Mesothelial cell of epicardium (in vitro differentiated cells): ENCODE measurements at places on chromosomes 3 and 15.
A peak's percentile ranks its signal among the peaks of the same experiment; 100 is the strongest.

- no peaks in the 10 kb centered on the region for H3K4me1 ChIP-seq
- H3K4me3 ChIP-seq, result no peak overlapping the region
- H3K27me3 ChIP-seq, result peaks cover 54% of the 10 kb centered on the region
- H3K36me3 ChIP-seq, result no peaks in the 10 kb centered on the region
Measured at GRCh38 chr3:10688126-10688525, 127.9 kb upstream of the SLC6A11 start.

DNA sequence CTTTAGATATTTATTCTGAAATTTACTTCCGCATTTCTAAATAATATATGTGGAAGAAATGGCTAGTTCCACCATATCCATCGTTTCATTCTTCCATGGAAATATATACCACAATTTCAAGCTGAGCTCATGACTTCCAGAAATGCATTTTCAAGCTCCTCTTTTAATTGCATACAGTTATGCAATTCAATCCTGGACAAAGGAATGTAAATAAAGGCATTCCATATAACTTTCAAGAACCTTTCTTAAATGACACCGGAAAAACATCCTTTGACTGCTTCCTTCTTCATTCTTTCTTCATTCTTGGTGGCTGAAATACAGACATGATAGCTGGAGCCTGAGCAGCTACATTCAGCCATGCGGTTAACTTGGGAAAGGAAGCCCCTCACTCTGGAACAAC is 185.2 kb upstream of the GADL1 start:
- no peak overlapping the region for H3K27ac ChIP-seq
- H3K4me3 ChIP-seq, result no peak overlapping the region
- H3K27me3 ChIP-seq, result no peaks in the 10 kb centered on the region
- H3K36me3 ChIP-seq, result no peaks in the 10 kb centered on the region
- no peak for DNase-seq

DNA sequence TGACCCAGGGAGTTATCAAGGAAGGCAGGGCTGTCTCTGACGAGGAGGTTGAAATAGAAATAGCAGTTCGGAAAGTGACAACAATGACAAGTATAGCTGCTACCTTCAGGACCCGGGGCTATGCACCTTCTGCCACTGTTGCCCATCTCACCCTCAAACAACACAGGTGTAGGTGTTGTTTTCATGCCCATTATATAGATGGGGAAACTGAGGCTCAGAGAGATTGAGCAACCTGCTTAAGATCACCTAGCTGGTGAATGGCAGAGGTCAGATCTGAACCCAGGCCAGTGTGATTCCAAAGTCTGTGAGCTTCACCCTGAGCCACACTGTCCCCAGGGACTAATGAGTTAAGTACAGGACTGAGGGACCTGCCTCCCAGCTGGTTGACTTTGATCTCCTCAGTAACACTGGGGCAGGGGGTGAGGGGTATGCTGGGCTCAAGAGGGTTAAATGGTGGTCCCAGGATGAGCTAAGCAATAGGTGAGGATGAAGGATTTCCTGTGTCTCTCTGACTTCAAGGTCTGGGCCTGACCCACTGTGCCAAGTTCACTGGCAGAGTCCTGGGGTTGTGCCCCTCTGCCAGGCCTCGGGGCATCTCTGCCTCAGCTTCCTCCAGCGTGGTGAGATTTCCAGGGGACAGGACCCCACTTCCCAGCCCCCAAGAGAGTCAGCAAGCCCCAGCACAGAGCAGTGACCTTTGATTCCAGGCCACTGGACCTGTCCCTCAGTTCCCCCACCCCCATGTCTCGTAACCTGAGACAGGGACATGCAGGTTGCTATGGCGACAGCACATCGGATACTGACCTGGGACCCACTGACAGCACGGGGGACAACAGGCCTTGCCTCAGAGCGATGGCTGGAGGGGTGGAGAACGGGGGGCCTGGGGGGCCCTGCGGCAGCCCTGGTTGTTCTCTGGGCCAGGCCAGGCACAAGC is 35.0 kb downstream of the ATP2B2 start:
- no peak overlapping the region for H3K4me3 ChIP-seq
- no peak overlapping the region for H3K27ac ChIP-seq
- H3K4me1 ChIP-seq, result no peaks in the 10 kb centered on the region
- no peaks in the 10 kb centered on the region for H3K36me3 ChIP-seq
- no peak for DNase-seq
- H3K27me3 ChIP-seq, result peaks cover 73% of the 10 kb centered on the region

GRCh38 chr3:186492385-186492984 is 51.7 kb downstream of the CRYGS start:
- H3K4me1 ChIP-seq, result no peaks in the 10 kb centered on the region
- H3K4me3 ChIP-seq, result no peak overlapping the region
- H3K27ac ChIP-seq, result no peak overlapping the region
- H3K36me3 ChIP-seq, result no peaks in the 10 kb centered on the region
- DNase-seq, result no peak

DNA sequence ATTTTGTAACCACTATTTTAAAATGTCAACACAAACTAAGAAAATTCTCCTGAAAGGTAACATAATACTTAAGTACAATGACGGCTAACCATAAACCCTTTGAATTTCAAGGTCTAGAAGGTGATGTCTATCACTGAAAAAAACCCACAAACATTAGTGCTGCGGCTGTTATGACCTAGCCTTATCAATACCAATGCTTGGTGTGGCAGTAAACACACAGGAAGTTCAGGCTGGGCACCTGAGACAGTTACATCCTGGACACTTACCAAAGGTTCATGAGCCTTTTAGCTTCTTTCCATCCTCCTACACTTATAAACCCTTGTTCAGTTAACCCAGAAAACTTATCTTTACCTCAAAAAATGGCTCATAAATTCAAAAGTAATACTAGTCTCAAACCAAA is 5.8 kb downstream of the HSPBAP1 start:
- no peak for DNase-seq
- H3K4me1 ChIP-seq, result peaks cover 13% of the 10 kb centered on the region
- H3K27ac ChIP-seq, result no peak overlapping the region
- H3K27me3 ChIP-seq, result no peaks in the 10 kb centered on the region

GRCh38 chr15:37016231-37016630 is 84.1 kb downstream of the MEIS2 start:
- peaks cover 19% of the 10 kb centered on the region for H3K36me3 ChIP-seq
- H3K4me1 ChIP-seq, result peaks cover 74% of the 10 kb centered on the region
- no peak for DNase-seq
- H3K27ac ChIP-seq, result peak overlapping the region; percentile 92
- peak overlapping the region; percentile 20 for H3K4me3 ChIP-seq

- H3K4me1 ChIP-seq, result peaks cover 66% of the 10 kb centered on the region
- peak; percentile 63 for DNase-seq
- H3K27me3 ChIP-seq, result no peaks in the 10 kb centered on the region
- peak overlapping the region; percentile 96 for H3K27ac ChIP-seq
Measured at GRCh38 chr3:184592371-184593219, 31.0 kb downstream of the EPHB3 start.

DNA sequence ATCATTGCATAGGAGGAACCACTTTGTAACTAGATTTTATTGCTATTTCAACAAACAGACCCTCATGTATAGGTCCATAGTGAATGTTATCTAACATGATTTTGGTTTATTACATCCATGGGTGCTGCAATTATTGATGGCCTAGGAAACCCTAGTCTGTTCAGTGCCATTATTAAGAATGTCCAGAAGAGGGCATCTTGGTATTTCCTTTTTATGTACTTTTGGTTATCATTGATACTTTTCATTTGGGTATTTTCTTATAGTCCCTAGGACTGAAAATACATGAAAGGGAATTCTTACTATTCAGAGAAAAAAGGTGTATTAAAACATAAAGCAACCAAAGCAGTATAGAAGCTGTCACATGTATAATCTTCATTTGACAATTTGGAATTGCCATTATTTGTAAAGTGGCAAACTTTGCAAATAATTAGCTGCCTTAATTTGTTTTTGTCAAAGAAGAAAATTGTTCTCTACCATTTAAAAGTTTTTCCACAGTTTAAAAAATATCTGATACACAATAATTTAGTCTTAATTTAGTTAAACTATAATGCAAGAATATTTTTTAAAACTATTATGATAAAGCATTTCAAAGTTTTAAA is 48.7 kb downstream of the CNOT10 start:
- H3K36me3 ChIP-seq, result peaks cover 22% of the 10 kb centered on the region
- no peaks in the 10 kb centered on the region for H3K27me3 ChIP-seq
- no peak for DNase-seq
- H3K4me1 ChIP-seq, result no peaks in the 10 kb centered on the region
- no peak overlapping the region for H3K27ac ChIP-seq

DNA sequence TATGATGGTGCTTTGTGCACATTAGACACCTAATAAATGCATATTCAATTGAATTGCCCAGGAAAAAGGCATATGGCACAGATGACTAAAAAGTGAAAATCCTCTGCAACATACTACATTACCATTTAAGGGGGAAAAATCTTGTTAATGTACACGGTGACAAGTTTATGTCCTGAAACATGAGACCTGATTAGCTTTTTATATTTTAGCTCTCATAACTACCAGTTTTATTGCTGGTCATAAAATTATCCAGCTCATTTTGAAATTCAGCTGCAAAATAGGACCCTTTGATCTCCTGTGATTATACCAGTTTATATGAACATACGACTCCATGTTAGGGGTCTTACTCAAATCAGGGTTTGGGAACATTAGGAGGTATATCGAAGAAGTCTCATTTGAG is 684.6 kb upstream of the CCDC54 start:
- H3K36me3 ChIP-seq, result no peaks in the 10 kb centered on the region
- H3K4me3 ChIP-seq, result no peak overlapping the region
- peaks cover 15% of the 10 kb centered on the region for H3K4me1 ChIP-seq
- no peaks in the 10 kb centered on the region for H3K27me3 ChIP-seq
- no peak for DNase-seq
- H3K27ac ChIP-seq, result no peak overlapping the region

DNA sequence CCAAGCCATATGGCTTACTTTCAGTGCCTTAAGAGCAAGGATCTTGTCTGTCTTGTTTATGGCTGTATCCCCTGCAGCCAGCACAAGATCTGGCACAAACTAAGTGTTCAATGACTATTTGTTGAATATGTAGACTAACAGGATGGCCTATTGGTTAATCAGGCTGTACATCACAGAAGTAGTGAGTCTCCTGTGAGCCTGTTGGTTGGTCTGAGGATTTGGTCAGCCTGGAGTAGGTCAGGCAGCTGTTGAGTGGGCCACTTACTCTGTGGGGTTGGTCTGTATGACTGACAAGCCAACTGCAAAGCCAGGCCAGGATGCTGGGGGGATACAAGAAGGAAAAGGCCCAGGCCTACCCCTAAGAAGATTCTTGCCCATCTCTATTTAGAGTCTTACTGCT is 33.4 kb upstream of the CILP start:
- no peak for DNase-seq
- no peak overlapping the region for H3K4me3 ChIP-seq
- no peaks in the 10 kb centered on the region for H3K27me3 ChIP-seq
- peaks cover 17% of the 10 kb centered on the region for H3K36me3 ChIP-seq

DNA sequence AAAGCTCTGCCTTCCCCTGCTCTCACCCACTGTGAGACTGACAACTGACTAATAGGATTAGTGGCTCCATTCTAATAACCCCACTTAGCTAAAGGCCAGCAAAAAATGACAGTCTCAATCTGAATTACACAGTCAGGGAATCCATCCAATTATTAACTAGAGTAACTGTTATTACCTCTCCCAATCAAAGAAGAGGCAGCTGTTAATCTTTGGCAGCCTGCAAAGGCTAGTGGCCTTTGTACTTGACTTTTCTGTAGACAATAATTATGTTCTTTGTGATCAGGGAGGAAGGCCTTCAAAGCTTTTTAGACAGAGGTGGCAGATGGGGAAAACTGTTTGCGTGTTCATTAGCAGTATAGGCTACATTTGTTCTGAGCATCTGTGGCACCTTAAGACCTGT is 177.7 kb downstream of the ISL2 start:
- H3K27me3 ChIP-seq, result no peaks in the 10 kb centered on the region
- no peak overlapping the region for H3K4me3 ChIP-seq
- no peaks in the 10 kb centered on the region for H3K4me1 ChIP-seq

DNA sequence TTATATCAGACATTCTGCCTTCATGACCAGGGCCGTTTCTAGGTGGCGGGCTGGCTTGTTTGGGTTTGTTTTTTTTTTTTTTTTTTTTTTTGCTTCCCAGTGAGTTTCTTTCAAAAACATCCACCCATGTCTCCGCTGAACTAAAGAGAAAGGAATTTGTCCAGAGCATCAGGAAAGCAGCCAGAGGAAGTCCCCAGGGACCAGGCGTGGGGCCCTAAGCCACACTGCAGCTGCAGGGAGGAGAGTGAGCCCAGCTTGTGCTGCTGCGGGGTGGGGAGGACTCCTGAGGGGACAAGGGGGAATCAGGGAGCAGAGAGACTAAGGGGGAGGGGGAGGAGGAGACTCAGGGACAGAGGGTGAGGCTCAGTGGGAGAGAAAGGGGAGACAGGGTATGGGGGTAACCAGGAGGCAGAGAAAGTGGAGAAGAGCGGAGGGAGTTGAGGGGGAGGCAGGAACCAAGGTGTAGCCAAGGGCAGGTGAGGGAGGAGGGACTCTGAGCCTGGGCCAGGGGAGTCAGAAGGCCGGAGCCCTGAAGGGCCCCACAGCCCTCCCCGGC is 49.5 kb downstream of the CYP11A1 start:
- no peak overlapping the region for H3K4me3 ChIP-seq
- peaks cover 61% of the 10 kb centered on the region for H3K4me1 ChIP-seq
- H3K36me3 ChIP-seq, result no peaks in the 10 kb centered on the region
- DNase-seq, result no peak

DNA sequence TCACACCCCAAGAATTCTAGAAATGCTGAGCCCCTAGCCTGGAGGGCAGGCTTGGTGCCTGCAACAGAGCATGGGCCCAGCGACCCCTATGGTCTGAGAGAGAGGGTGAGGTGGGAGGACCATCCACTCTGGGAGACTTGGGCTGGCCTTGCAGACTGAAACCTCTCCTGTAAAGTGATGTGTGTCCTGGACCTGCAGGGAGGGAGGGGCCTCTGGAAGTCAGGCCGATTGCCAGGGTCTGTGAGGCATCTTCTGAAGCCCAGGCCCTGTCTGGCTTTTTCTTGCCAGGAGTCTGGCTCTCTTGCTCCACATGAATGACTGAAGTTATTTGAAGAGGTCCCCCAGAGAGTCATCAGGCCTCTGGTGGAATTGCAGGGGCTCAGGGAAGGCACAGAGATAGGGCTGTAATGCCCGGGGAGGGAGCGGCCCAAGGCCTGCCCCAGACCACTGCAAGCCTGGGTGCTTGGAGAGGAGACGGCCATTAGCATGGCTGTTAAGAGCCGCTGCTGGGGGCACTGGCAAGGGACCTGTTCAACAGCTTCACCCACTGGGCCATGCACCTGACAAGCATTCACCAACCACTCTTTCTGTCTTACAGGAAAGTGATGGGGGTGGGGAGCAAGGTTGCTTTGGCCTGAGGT is 56.0 kb upstream of the CHRNA7 start:
- H3K27me3 ChIP-seq, result peaks cover 60% of the 10 kb centered on the region
- H3K4me3 ChIP-seq, result no peak overlapping the region

GRCh38 chr15:66240240-66240794 is 13.2 kb downstream of the MEGF11 start:
- H3K36me3 ChIP-seq, result no peaks in the 10 kb centered on the region
- no peaks in the 10 kb centered on the region for H3K4me1 ChIP-seq
- DNase-seq, result no peak

GRCh38 chr15:40836020-40836419 is 7.5 kb upstream of the PPP1R14D start:
- no peak overlapping the region for H3K27ac ChIP-seq
- DNase-seq, result no peak
- no peaks in the 10 kb centered on the region for H3K4me1 ChIP-seq
- H3K4me3 ChIP-seq, result no peak overlapping the region
- peaks cover 8% of the 10 kb centered on the region for H3K36me3 ChIP-seq
